ENCODE measurements at places on chromosomes 6 and 20.

GRCh38 chr20:51541189-51542032, 1.1 kb downstream of the NFATC2 start:
- peak; percentile 63 for DNase-seq

DNA sequence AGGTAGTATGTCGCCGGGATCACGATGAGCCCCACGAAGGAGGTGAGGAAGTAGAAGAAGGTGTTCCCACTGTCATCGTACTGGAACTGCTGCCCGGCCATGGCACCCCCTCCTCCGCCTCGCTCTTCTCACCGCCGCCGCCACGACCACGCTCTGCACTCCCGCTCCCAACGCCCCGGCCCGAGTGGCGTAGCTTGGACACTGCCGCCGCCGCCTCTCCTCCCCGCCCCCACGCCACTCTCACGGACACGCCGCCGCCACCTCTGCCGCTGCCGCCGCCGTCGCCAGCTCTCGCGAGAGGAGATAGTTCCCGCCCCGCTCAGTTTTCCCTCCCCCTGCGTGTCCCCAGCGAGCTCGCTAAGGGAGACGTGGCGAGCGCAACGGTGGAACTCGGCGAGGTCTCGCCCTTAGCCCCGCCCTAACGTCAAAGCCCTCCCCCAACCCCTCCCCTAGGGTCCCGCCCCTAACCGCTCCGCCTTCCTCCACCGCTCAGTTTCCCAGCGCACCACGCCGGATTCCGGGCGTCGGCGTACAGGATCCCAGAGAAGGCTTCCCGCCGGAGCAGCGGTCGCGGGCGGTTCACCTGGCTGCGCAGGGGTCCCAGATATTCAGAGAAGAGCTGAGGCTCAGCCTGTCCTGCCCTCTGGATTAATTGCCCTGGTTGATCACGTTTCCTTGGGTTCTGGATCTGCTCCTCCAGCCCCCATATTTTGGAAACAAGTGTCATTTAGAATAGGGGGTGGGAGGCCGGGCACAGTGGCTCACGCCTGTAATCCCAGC, at the start of gene SEC63:
Gene SEC63 (minus strand): TSS at position 300 of the 780 bp plus-strand sequence. CDS start 199 bp downstream, at position 101.
- peak; percentile 97 for DNase-seq

- no peak for DNase-seq
These were observed 23.8 kb upstream of the AKAP12 start for GRCh38 chr6:151215999-151216398.

- peak; percentile 46 for DNase-seq
These were observed 482 bp downstream of the DDR1 start for GRCh38 chr6:30884521-30885480.

DNA sequence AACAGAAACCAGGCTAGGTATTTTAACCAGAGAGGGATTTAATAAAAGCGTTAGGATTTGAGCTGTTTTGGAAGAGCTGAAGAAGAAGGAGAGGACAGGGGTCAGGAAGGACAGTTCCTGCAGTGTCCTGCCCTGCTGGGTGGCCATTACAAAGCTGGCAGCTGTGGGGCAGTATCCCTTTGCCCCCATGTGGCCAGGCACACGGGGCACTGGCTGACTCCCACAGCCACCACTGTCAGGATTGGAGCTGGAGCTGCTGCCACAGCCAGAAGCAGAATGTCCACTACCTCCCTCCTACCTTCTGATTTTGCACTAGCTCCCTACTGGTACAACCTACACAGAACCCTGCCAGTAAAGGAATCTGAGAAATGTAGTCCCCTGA, 46.5 kb downstream of the SLC22A3 start:
- DNase-seq = no peak

- DNase-seq = peak; percentile 74
These were observed 297.9 kb downstream of the UTRN start for GRCh38 chr6:144582939-144583613.

- peak; percentile 64 for DNase-seq
These were observed 585 bp downstream of the PIM1 start for GRCh38 chr6:37170273-37171200.

- no peak for DNase-seq
These were observed 576 bp downstream of the NECAB3 start for GRCh38 chr20:33673410-33674293.

- DNase-seq = no peak
These were observed 665.4 kb downstream of the EPHA7 start for GRCh38 chr6:92753956-92754355.

DNA sequence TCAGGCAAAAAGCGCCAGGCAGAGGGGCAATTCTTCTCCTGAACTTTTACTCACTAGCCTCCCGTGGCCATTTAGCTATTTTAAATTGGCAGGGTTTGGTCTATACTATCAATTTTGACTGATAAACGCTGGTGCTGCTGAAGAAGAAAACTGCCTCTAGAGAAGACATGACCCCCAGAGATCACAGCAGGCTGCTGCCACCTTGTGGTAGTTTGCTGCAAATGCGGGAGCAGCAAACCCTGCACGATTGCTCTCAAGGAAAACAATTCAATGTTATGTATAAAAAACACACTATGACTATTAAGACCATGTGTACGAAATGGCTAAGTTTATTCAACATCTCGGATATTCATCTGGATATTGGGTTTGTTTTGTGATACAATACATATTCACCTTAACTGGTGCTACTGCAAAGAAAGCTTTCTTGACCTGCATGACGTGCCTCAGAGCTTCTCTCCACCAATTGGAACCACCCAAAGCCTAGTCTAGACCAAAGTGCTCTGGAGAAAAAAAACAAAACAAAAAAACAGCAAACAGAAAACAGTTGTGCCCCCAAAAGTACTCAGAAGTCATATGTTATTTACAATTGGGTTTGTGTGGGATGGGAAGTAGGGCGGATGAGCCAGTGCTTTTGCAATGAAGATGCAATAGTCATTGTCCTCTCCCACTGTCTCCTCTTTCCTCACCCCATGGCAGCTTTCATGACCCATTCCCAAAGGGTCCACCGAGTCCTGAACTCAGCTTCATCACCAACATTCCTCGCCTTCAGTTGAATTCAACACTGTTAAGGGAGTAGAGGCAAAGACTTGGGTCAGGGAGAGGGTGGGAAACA, 19.6 kb upstream of the IL17F start:
- DNase-seq = peak; percentile 82

GRCh38 chr6:161543684-161544309, 269.9 kb upstream of the AGPAT4 start:
- DNase-seq = no peak

- no peak for DNase-seq
These were observed 65.0 kb upstream of the MOCS1 start for GRCh38 chr6:39999006-39999867.

- DNase-seq = no peak
These were observed 21.7 kb downstream of the TMC2 start for GRCh38 chr20:2557873-2558580.

DNA sequence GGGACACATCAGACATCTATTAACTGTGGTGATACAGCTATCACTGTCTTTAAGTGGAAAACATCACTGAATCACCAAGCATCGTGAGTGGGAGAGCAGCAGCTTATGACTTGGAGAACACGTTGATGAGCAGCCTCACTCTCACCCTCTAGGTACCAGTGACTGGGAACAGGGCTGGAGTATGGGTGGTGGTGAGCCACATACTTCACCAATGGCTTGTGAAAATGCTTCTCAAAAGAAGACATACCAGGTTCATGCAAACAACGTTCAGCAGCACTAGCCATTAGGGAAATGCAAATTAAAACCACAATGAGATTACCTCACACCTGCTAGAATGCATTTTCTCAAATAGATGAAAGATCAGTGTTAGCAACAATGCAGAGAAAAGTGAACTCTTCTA, 25.3 kb downstream of the SNX5 start:
- DNase-seq = peak; percentile 56

DNA sequence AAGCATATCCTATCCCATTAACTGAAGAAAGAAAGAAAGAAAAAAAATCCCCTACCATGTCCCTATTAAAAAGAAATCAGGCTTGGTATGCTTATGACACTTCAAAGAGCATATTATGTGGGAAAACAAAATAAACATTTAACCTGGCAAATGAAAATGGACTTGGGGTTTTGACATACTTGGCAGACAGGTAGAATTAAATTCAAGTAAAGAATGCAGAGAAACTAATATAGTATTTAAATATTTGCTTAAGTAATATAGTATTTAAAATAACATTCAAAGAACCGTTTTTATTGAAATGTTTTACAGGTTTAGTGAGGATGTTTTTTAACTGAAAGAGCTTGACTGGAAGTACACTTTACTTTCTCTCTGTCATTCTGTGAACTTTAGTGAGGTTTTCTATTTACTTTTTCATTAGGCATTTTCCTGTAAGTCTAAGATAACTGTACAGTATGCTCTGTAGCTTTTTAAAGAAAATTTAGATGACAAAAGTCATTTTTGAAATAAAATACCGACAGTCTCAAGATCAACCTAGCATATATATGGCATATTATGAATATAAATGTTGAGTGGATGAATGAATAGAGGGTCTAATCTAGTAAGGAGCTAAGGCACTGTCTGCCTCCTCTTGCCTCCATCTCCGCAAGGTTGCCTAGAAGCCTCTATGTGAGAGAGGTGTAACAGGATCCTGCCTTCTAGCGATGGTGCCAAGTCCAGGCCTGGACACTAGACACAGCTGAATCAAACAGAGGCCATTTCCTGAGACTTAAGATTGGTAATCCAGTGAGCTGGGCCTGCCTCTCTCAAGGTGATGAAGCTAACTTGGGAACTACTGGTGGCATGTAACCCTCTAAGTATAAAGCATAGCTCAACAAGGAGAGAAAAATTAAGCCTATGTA, 344.4 kb upstream of the RUNX2 start:
- no peak for DNase-seq

DNA sequence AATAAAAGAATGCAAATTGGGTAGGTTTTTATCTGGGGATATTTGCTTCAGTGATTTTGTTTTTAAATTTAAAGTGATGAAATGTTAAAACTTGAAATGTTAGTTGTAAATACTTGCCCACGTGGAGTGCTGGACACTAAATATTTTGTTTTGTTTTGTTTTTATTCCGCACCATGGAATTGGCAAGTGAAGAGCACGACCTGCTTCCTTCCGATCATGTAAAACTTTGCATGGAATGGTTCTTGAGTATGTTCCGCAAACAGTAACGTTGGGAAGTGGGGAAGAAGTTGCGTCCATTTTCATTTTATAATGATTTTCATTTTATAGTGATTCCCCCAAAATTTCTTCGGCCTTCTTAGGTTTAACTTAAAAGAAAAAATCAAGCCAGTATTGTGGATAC, 765 bp downstream of the IRAK1BP1 start:
- no peak for DNase-seq

DNA sequence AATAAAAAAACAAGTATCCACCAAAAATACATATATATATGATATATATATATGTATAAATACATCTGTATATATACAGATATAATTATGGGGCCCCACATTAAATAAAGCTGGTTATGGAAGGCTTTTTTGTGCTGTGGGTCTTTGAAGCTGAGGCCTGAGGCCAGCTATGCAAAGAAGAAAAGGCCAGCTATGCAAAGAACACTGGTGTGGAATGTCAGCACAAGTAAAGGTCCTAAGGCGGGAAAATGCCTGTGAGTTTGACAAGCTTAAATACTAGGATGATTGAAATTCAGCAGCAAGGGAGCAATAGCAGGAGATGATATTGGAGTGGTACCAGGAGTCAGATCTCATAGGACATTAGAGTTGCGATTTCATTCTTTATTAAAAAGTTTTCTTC, 25.2 kb downstream of the ADGRF1 start:
- DNase-seq = no peak

- DNase-seq = peak; percentile 56
These were observed 117.9 kb downstream of the JARID2 start for GRCh38 chr6:15363523-15364400.

DNA sequence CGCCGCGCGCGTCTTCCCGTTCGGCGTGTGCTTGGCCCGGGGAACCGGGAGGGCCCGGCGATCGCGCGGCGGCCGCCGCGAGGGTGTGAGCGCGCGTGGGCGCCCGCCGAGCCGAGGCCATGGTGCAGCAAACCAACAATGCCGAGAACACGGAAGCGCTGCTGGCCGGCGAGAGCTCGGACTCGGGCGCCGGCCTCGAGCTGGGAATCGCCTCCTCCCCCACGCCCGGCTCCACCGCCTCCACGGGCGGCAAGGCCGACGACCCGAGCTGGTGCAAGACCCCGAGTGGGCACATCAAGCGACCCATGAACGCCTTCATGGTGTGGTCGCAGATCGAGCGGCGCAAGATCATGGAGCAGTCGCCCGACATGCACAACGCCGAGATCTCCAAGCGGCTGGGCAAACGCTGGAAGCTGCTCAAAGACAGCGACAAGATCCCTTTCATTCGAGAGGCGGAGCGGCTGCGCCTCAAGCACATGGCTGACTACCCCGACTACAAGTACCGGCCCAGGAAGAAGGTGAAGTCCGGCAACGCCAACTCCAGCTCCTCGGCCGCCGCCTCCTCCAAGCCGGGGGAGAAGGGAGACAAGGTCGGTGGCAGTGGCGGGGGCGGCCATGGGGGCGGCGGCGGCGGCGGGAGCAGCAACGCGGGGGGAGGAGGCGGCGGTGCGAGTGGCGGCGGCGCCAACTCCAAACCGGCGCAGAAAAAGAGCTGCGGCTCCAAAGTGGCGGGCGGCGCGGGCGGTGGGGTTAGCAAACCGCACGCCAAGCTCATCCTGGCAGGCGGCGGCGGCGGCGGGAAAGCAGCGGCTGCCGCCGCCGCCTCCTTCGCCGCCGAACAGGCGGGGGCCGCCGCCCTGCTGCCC, 1.1 kb downstream of the SOX4 start:
- DNase-seq = peak; percentile 48

GRCh38 chr20:54083459-54083858, 13.1 kb upstream of the BCAS1 start:
- no peak for DNase-seq

DNA sequence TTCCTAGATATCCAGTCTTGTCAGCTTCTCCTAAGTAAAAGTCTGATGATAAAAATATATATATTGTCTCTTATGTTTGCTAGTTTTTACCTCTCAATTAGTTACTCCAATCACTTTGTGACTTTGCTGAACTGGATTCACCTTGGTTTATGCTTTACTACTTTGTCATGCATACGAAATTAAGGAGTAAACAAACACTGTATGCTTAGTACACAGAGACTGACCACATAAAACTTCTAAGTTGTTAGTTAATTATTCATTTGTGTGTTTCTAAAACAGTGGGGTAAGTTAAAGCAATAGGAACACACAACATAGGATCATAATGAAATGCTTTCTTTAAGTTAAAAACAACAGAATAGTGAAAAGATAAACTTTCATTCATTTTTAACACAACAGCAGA, 877.3 kb upstream of the MAP3K7 start:
- DNase-seq = no peak

DNA sequence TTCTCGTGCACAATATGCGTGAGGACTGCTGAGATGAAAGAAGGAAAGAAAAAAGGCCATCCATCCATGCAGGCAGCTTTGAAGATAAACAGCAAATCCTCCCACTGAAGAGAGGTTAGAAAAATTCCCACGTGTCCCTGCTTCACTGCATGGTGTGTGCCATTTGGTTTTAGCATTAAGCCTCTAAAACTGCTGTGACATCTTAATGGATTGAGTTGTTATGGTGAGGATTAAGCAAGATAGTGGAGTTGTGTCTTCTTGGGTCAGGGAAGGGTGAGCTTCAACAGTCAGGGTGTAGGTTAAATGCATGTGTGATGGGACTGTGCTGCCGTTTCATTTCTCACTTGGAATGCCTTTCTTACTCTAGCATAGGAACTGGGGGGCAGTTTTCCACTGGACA, 50.5 kb downstream of the ZNF831 start:
- no peak for DNase-seq

Measured in NAMALWA (cell line).